ENCODE measurements at places on chromosomes 4 and X.

DNA sequence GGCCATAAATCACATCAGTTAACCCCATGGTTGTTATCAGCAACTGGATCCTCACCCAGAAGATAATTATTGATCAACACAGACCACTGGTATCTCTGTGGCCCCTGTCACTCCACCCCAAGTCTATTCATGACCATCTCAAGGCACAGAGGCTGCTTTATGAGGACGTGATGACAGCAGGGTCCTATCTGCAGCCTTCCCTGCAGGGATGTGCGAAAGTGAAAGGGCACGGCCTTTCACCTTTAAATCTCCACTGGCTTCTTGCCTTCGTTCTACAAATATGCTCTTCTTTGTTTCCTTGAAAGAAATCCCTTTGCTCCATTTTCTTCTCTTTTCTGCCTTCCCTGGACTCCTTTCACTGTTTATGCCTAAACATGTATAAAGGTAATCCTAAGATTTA, 170.6 kb upstream of the EDNRA start:
- DNase-seq = no peak

DNA sequence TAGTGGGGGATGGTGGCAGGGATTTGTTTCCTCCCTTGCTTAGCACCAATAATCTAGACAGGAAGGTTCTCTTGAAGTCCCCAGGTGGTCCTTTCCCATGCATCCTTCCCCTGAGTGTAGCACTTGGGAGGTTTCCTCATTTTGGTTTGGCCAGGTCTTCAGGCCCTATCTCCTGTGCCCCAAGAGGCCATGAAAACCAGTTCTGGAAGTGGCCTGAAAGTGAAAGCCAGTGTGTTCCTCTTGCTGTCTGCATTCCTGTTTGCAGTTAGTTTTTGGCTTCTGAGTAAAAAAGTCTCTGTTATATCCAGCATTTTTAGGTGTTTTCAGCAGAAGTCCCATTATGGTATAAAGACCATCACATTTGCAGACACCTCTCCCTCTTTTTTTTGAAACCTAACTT, 59.5 kb downstream of the MTM1 start:
- DNase-seq = no peak

GRCh38 chrX:125203737-125204578, 115.7 kb upstream of the TEX13C start:
- DNase-seq = no peak

GRCh38 chr4:181443021-181443420, 800.2 kb upstream of the TENM3 start:
- DNase-seq = no peak

DNA sequence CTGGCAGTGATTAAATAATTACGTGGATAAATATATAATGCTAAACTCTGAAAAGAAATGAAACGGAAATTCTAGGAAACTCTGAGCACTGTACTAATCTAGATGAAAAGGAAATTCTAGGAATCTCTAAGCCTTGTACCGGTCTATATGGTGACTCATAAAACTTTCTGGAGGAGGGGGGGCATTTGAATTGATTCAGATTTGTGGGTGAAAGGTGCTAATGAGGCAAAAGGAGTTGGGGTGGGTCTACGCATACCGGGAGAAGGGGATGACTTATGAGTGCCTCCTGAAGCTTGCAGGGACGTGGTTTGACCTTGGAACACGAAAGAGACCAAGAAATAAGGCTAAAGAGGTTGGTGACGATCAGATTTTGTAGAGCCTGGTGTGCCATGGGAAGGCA, 151.7 kb upstream of the CASK start:
- DNase-seq = no peak

- no peak for DNase-seq
Observed at GRCh38 chr4:7432531-7433375, 2.0 kb downstream of the PSAPL1 start.

DNA sequence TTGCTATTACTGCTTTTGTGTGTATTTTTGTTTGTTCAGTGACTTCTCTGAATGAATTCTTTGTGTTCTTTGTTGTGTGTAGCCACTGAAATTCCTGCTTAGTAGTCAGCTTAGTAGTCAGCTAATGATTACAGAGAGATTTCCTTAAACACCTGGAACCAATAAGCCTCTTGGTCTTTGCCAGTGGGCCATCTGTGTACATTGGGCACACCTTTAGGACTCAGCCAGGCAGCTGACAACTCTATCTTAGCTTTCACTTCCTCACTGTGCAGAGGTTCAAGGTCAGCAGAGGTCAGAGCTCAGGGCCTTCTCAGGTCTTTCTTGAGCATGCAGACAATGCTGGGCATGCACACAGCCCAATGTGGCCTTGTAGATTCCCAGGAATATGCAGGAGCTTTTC, 59.3 kb downstream of the RWDD4 start:
- no peak for DNase-seq

DNA sequence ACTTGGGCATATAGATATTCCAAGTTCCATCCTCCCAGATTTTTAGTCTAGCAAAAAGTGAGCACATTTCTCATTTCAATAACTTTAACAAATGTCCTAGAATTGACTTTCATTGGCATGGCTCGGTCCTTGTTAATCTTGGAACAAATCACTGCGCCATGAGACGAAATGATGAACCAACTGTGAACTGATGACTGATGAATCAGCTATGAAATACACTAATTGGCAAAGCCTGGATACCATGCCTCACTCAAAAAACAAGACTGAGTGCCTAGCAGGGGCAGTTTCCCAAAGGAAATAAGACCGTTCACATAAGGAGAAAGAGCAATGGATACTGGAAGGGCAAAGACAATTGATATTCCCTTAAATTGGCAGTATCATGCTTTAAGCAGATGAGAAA, 248.6 kb upstream of the VEGFC start:
- no peak for DNase-seq

GRCh38 chr4:85772470-85772869, 297.5 kb downstream of the ARHGAP24 start:
- no peak for DNase-seq

GRCh38 chr4:65917486-65917885, 247.2 kb upstream of the EPHA5 start:
- DNase-seq = no peak

- no peak for DNase-seq
Observed at GRCh38 chr4:106930522-106930921, 105.6 kb downstream of the DKK2 start.

GRCh38 chr4:84814094-84814750, 152.3 kb downstream of the WDFY3 start:
- no peak for DNase-seq

- no peak for DNase-seq
Observed at GRCh38 chr4:127482049-127482448, 150.7 kb upstream of the INTU start.

- no peak for DNase-seq
Observed at GRCh38 chr4:100269446-100269845, 79.2 kb upstream of the DDIT4L start.

DNA sequence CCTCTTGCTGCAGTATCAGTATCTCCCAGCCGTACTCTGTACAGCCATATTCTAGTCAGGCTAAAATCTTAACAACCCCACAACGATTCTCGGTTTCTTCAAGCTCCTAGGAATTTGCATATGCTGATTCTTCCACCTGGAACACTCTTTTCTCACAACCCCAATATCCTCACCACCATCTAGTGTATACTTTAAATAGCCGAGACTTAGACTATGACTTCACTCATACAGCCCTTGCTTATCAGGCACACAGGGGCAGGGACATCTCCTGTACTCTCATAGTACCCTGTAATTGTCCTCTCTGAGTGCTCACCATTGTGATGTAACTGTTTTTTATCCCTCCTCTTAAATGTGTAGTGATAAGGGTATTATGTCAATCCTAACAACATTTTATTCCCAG, 2126.4 kb upstream of the TENM3 start:
- no peak for DNase-seq

- DNase-seq = no peak
Observed at GRCh38 chr4:145944886-145945285, 6.3 kb upstream of the ZNF827 start.

GRCh38 chr4:148081267-148081666, 349.4 kb downstream of the ARHGAP10 start:
- no peak for DNase-seq

GRCh38 chrX:48714573-48714972, 18.0 kb downstream of the SUV39H1 start:
- no peak for DNase-seq

DNA sequence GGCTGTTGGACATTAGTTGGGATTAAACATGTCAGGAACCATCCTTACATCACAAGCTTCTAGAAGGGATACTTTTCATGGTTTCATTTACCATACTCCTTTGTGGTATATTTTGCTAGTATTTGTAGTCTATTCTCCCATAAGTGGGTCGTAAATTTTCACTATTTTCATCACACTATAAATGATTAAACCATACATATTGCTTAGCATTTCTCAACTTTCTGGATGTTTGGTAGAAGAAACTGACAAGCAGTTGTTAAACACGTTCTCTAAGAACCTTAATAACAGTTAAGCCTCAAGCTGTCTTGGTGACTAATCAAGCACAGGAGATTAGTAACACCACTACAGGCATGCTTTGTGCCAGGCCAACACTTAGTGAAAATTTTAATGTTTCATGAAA, 375.5 kb downstream of the NAF1 start:
- DNase-seq = no peak

DNA sequence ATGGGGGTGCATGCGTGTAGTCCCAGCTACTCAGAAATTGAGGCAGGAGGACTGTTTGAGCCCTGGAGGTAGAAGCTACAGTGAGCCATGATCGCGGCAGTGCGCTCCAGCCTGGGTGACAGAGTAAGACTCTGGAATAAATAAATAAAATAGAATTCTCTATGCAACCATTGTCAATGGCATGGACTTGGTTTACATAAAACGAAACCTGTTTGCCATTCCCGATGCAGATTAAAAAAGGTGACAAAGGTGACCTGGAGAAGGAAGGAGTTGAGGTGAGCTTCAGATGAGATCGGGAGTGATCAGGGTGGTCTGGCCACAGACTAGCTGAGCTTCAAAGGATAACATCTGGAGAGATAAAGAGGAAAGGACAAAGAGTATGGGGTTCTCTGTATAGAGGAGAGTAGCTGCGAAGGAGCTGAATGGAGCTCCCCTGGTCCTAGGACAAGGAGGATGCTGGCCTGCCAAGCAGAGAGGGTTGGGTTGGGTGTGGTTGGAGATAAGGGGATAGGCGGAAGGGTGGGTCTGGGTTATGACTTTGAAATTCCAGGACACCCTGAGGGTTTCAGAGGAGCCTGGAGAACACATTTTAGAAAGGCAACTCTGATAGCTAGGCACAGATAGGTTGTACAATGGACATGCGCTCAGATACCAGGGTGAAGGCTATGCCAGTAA, 98.6 kb downstream of the RBM47 start:
- DNase-seq = no peak

DNA sequence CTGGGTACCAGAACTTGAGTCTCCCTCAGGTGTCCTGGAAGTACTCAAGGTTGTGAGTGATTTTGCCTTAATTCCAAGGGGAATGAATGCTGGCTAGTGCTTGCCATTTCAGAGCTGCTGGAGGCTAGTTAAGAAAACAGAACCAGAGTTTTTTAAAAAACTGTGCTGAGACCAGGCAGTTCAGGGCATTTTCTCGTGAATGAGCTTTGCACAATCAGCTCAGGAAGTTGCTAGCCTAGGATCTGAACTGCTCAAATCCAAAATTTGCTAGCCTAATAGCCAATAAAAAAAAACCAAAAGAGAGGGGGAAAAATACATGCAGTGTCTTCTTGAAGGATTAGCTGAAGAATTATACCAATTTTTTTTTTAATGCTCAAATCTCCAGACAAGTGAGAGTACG, 292.7 kb downstream of the FBXW7 start:
- no peak for DNase-seq

DNA sequence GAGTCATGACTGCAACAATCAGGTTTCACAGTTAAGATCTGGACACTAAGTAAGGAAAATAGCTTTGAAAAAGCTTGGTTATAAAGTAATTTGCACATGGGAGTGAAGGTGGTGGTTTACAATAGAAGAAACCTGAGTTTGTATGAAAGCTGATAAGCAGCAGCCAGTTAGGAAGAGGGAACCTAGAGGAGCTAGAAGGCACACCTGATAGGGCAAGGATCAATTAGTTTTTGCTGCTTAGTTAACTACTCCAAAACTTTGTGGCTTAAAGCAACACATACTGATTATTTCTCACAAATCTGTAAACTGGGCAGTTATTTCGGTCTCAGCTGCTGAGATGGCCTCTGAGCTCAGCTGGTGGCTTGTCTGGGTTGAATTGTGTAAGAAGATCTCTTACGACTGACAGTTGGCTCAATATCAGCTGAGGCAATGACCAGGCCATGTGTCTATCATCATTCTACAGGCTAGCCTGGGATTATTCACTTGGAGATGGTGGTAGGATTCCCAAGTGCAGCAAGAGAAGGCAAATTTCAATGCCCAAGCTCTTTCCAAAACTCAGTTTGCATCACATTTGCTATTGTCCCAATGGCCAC, 255.0 kb upstream of the PITX2 start:
- no peak for DNase-seq

DNA sequence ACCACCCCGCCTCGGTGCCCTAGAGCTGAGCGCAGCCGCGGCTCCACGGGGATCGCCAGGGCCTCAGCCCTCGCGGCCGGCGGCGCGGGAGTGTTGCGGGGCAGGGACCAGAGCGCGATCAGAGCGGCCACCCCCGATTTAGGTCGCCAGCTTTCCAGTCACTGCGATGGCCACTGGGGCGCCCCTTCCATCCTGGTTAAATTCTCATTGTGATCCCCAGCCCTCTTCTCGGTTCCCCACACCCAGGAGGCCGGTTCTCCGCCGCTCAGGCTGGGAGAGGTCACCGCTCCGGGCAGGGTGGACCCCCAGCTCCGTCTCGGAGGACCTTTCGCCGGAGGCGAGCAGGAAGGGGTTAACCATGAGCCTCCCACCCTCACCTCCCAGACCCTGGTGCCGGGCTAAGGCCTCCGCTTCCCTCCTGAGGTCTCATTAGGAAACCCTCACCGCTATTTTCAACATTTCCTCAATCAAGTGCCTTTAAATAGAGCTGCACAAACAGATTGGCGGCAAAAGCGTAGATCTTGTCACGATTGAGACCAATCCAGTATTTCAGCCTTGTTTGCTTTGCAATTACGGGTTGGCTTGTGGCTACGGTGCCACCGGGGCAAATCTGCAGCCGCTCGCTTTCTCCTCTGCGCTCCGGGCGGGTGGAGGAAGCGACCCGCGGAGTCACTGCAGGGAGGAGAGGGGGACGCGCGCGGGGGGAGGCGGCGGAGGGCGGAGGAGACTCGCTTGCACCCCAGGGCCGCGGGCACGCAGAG, 8.3 kb upstream of the HAND2 start:
- DNase-seq = no peak

DNA sequence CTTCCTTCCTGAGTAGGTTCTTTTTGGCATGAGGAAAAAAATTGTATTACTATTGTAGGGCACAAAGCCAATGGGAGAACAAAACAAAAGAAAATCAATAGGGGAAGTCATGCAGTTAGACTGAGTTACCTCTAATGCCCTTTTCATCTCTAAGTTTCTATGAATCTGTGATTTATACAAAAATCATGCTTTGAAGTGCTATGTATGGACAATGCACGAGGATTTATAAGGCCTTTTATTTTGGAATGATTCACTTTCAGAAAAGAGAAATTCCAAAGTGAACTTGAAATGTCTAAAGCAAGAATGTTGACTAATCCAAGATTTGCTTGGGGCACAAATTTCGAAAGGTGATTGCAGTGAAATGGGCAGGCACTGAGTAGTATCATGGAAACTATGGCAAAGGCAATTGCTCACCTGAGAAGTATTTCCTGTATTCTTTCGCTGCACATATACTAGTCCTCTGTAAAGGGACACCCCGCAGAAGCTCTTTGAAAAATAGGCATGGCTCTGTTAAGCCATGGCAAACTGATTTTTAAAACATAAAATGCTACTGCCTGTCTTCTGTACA, 52.8 kb downstream of the ADGRG4 start:
- no peak for DNase-seq

All from stimulated activated CD4-positive, alpha-beta T cell treated with anti-CD3 and anti-CD28 coated beads, Interleukin-1b, Interleukin-23, amount 100 ng/mL, for 1 hour (primary cell).